Thoracic aorta (tissue), 2 donors: ENCODE measurements at places on chromosomes 3 and 15. TPM values are rescaled to one million over a fixed set of nuclear protein-coding genes. Genes with fewer than 3 reads are reported as not detected.

The DUOXA2 gene
- total RNA-seq = not detected

The FAM107A gene
- 63.6 TPM for total RNA-seq

The CPNE9 gene
- not detected for total RNA-seq

The IGF2BP2 gene
- 2.6 TPM for total RNA-seq

The FOXL2 gene
- not detected for total RNA-seq

The WDR93 gene
- not detected for total RNA-seq

The LRRC49 gene
- 8.9 TPM for total RNA-seq

The SACM1L gene
- total RNA-seq = 50.5 TPM

The KLHL6 gene
- total RNA-seq = 6.6 TPM

GRCh38 chr3:187369089-187369447 is 883 bp downstream of the RTP4 start:
- DNase-seq = no peak

- DNase-seq = peak; percentile 78
These were observed at the start of gene GALNT15 for GRCh38 chr3:16174389-16174788. TSS of gene GALNT15 (plus strand) at chr3:16174680. CDS start at chr3:16175152, 472 bp downstream.

- no peak for DNase-seq
These were observed 63.4 kb downstream of the TPRG1 start for GRCh38 chr3:189235214-189235613.

GRCh38 chr15:100680726-100681125 is 78.3 kb downstream of the ASB7 start:
- no peak for DNase-seq

DNA sequence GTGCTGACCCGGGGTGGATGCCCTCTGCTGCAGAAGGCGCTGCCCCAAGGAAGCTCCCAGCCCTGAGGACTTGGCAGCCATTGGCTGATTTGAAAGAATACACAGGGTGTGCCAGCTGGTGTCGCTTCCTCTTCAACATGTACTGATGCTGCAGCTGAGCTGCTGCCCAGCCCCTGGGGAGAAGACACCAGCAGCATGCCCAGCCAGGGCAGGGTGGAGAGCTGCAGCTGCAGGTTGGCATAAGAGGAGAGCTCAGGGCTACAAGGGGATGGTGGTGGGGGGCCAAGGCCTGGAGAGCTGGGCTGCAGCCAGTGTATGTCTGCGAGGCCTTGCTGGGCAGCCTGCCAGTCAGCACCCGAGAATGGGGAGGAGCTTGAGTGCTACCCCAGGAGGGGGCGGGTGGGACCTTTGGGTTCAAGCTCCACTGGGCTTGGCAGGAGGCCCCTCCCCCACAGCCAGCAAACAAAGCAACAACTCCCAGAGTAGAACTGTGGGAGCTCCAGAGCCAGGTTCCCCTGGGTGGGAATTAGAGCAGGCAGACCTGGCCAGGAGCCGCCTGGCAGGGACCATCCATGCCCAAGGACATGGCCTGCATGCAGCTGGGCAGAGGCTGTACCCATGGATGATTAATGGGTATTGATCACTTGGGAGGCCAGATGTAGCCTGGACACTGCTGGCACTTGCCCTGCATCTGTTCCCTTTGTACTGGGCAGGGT is 9.2 kb upstream of the SEMA4B start:
- DNase-seq = no peak

DNA sequence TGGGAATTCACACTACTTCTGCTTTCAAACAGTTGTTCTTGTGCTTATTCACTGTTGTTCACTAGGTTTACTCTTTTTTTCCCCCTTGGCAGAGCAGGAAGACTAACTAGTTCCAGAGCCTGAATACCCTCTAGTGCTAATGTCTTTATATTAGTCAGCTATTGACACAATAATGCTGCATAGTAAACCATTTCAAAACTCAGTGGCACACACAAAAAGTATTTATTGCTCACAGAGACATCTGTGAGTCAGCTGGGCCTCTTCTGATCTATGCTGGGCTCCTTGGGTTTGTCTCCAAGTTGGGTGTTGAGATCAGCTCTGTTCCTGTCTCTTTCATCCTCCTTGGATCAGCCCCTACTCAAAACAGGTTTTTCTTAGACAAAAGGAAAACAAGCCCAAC is 51.1 kb downstream of the RSRC1 start:
- no peak for DNase-seq

GRCh38 chr3:57992452-57993213 is 15.6 kb upstream of the FLNB start:
- no peak for DNase-seq

DNA sequence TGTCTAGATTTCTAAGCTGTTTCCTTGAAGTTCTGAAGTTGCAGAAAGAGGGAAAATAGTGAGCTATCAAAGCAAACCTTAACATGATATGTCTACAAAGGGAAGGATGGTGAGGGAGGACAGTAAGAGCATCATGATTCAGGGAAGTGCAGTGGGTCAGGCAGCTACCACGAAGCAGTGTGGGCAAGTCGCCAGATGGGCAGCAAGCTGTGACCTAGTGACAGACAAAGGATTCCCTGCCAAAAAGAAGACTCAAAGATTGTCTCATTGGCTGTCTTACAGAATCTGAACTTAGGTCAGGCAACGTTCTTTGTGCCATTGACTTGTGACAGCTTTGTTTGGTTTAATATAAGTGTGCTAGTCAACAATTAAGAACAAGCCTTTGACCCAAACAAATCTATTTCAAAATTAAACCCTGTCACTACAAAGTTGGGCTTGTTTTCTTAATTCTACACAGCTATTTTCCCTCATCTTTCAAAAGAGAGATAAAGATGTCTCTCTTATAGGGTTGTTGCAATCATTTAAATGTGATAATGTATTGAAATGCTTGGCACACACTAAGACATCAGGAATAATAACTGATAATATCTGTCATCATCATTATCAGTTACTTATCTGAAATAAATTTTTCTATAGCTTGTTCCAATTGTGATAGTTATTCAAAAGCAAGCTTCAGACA is 153.3 kb downstream of the ECT2 start:
- DNase-seq = no peak

DNA sequence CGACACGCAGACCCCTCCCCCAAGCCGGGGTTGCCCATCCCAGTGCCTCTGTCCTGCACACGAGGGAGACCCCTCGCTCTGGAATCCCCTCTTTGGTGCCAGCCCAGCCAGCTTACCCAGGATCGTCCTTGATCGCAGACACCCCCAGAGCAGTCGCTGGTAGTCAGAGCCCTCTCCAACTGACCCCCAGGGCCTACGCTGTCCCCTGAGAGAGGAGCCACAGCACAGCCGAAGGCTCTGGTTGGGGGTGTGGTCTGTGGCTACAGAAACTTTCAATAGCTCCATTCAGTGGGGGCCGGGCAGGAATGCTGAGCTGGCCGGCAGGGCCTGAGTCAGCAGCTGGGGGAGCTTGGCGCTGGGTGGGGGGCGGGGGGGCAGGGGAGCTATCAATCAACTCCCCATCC is at the start of gene LCTL:
Gene LCTL (minus strand): TSS at position 258 of the 404 bp plus-strand sequence. CDS start 633 bp downstream, outside the sequence.
- no peak for DNase-seq

DNA sequence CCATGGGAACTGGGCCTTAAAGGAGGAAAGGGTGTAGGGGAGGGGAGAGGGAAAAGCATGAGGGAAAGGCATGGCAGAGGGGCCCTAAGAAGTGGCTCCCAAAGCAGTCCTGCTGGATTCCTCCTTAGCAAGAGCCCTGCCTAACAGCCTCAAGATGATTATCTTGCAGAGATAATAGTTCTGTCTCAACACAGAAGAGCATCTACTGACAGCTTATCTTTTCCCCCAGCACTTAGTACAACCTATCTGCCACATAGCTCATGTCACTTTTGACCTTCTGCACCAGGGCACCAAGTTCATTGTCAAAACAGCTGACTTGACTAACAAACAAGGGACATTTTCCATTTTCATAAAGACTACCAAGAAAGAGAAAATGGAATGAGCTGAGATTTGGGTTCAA is 86.3 kb downstream of the ANP32A start:
- no peak for DNase-seq

- no peak for DNase-seq
These were observed 94.1 kb downstream of the SEC22A start for GRCh38 chr3:123295901-123296250.

DNA sequence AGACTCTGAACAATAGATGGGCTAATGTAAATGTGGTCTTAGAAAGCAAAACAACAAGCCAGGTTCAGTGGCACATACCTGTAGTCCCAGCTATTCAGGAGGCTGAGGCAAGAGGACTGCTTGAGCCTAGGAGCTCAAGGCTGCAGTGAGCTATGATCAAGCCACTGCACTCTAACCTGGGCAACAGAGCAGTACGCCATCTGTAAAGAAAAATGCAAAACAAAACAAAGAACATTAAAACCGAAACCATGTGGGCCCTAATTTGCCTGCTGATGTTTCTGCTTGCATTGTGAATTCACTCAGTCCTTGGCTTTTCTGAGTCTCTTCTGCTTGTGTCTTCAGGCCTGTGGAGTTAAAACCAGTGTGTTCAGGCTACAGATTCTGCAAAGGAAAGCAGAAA is 56.7 kb downstream of the CCNL1 start:
- DNase-seq = no peak

- no peak for DNase-seq
These were observed 15.5 kb downstream of the TOP2B start for GRCh38 chr3:25648925-25649830.

DNA sequence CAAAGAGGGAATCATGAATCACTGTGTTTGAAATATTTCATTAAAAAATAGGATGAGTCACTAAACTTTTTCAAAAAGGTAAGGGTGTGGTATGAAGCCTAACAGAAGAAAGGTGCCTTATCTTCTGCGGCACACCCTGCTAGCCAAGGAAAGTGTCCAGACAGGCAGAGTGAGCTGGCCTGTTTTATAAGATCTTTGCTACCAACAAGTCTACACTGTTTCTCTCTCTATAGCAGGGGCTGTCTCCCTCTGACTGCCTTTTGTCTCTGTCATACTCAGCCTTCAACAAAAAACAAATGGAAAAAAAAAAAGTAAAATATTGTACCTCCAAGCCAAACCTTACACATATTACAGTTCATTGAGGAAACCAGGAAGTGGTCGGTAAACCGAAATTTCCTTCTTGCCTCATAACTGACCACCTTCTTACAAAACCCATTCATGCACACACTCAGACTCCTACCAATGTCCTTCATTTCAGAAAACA is 9.1 kb downstream of the ZDHHC3 start:
- no peak for DNase-seq

DNA sequence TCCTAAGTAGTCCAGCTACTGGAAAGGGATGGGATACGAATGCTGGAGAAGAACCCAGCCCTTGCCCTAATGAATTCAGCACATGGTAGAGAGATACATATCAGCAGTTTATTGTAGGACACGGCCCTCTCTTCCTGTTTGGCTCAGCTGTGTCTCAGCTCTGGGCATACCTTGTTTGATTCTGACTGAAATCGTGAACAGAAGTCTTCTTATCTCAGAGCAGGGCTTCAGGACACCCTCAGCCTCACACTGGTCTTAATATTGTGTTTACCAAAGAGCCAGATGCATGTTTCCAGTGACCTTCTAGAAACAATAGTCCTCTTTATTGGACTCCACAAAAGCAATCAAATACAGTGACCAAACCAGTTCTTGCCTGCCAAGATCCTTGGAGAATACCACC is 54.7 kb downstream of the FAM174B start:
- DNase-seq = no peak

DNA sequence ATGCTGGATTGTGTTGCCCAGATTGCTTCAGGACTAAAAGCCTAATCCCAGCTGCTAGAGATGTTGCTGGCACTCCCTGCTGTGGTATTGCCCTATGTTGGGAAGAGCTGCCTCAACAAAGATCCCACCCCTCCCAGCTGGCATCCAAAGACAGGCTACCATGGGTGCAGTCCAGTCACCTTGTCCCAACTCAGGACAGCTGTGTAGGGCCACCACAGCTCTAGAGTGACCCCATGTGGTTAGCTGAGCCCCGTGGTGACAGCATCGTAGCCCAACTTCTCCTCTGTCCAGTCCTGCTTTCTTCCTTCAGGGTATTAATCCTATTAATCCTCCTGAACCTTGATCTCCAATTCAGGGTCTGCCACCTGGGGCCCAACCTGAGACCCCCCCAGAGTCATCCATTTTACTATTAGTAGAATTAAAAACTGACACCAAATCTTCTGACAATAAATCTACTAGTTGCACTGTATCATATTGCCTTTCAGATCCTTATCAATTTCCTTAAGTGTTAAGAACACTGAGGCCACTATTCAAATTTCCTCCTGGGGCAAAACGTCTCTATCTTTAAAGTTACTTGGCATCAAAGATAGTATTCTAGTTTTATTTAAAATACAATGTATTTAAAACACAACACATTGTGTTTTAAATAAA is 83.5 kb downstream of the AQP9 start:
- DNase-seq = no peak

DNA sequence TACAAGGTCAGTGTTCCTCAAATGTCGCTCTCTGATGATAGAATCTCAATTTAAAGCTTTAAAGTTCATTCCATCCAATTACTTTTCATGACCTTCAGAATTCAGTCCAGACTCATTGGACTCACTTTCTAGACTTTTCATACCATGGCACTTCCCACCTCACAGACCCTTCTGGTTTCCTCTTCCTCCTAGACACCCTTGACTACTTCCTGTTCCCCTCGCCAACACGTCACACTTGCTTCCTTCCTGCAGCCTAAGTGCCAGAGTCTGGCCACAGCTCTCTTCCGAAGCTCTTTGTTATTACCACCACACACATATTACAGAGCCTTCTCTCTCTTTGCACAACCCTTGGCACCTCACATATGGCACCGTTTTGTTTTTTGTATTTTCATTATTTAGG is 59.1 kb upstream of the UMPS start:
- DNase-seq = no peak

DNA sequence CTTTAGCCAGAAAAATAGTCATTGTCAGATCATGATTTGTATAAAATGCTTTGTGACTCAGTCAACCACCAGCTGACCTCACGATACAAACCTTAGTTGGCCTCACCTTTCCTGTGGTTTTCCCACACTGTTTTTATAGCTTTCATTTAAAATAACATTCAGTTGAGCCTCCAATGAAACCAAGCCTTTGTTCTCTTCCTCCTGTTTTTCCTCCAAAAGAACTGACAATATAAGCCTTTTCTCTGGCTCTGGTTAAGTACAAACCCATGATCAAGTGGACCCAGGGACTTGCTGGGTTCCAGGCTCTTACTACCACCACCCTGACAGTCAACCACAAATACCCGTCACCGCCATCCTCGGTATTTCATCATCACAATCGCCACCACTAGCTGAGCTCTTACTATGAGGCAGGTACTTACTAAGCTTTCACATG is 81.7 kb downstream of the TAMM41 start:
- no peak for DNase-seq

DNA sequence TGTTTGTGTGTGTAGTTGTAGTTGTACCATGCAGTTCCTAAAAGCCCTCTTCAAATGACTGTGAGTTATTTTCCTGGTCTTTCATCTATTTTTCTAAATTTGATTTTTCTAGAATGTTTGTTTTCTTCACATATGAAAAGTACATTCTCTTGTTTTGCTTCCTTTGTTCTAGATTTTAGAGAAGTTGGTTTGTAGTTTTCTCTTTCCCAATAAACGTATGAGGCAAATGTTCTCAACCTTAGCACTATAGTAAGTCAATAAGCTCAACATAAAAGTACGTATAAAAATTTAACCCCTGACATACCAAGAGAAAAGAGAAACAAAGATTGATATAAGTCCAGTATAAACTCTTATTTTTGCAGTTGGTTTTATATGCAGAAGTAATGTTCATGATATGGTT is 74.7 kb downstream of the IL1RAP start:
- no peak for DNase-seq
